RPMI7951 (cell line): ENCODE measurements at places on chromosomes 16 and 17. TPM values are rescaled to one million over a fixed set of nuclear protein-coding genes. Genes with fewer than 3 reads are reported as not detected.

GRCh38 chr17:40337351-40337750 lies 27.2 kb downstream of the GJD3 start:
- DNase-seq = no peak

NLRC3 gene
- total RNA-seq = 0.12 TPM in 1 of 2 replicates, not detected in the other

- DNase-seq = no peak
Measured at GRCh38 chr17:79408251-79408650, 202.6 kb downstream of the RBFOX3 start.

GNG13 gene
- not detected in 2 replicates for total RNA-seq

PARD6A gene
- total RNA-seq = 1.6 and 1.9 TPM in 2 replicates

- no peak for DNase-seq
Measured at GRCh38 chr17:54527941-54528340, 372.7 kb upstream of the TOM1L1 start.

DNA sequence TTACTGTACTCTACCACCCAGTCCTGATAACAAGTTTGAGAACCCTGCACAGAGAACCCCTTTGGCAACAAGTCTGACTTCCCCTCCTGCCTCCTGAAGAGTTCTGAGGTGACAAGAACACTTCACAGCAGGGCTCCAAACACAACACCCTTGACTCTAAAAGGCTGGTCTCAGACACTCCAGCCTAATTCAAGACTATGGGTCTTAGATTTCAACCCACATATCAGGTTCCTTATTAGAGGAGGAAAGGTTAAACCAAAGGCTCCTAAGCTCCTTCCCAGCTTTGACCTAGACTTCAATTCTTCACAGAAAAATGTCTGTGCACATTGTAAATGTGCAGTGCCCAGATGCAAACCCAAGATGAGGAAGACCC lies 23.0 kb downstream of the RANBP10 start:
- no peak for DNase-seq

- DNase-seq = no peak
Measured at GRCh38 chr16:30620169-30620568, 10.0 kb upstream of the ZNF689 start.

- no peak for DNase-seq
Measured at GRCh38 chr16:68386628-68387027, 61.7 kb downstream of the SMPD3 start.

SGF29 gene
- total RNA-seq = 11.9 and 12.1 TPM in 2 replicates

TP53TG3 gene
- 0.10 and 1.8 TPM in 2 replicates for total RNA-seq

DNA sequence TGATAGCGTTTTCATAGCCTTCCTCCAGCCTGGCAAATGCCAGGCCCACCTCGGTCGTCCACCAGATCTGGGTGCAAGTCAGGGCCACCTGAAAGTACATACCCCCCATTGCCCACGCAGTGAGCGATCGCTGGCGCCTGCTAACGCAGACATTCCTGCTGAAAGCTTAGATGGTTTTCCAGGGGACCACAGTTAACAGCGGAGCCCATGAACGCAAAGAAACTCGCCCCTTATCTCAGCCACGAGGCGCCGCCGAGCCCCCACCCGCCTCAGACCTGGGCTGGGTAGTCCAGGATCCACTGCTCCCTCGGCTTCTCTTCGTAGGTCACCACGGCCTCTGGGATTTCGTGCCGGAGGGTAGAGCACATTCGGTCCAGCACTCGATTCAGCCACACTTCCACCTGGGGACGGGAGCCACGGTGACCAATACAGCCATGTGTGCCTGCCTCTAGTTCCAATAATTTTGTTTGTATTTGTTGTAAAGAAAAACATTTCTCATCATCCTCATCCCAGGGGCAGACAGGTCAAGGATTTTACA lies 74.5 kb downstream of the DNAH17 start:
- DNase-seq = no peak

- DNase-seq = no peak
Measured at GRCh38 chr17:81902023-81902652, at the start of gene NPB. TSS of gene NPB (plus strand) at chr17:81902238. CDS start at chr17:81902278, 40 bp downstream.

LHX1 gene
- total RNA-seq = 0.96 and 1.6 TPM in 2 replicates

- no peak for DNase-seq
Measured at GRCh38 chr16:12345349-12345748, 368.8 kb downstream of the SNX29 start.

- no peak for DNase-seq
Measured at GRCh38 chr16:55101026-55101425, 170.4 kb downstream of the IRX5 start.

DNA sequence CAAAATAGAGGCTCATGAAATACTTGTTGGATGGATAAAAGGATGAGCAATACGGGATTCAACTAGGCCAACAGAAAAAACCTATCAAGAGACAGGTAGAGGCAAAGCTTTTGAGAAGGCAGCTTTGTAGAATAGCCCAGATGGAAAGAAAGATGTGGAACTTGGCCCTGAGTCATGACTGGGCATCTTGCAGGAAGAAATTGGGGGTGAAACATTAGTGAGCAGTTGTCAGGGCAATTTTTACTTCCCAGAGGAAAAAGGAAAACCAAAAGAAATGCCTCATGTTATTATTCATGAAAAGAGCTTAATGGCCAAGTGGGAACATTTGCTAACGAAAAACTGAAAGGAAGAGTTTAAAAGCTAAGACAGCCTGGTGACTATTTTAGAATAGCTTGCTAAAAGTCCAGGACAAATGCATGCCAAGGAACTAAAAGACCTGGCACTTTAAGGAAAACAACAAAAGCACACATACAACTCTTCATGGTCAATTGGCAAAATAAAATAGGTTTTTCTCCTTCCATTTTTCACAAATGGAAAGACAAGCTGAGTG lies 180.1 kb downstream of the HS3ST3A1 start:
- peak; percentile 62 for DNase-seq

GRCh38 chr17:1089915-1090314 lies 89.9 kb downstream of the ABR start:
- no peak for DNase-seq

CETP gene
- total RNA-seq = 3.5 and 4.8 TPM in 2 replicates

DNA sequence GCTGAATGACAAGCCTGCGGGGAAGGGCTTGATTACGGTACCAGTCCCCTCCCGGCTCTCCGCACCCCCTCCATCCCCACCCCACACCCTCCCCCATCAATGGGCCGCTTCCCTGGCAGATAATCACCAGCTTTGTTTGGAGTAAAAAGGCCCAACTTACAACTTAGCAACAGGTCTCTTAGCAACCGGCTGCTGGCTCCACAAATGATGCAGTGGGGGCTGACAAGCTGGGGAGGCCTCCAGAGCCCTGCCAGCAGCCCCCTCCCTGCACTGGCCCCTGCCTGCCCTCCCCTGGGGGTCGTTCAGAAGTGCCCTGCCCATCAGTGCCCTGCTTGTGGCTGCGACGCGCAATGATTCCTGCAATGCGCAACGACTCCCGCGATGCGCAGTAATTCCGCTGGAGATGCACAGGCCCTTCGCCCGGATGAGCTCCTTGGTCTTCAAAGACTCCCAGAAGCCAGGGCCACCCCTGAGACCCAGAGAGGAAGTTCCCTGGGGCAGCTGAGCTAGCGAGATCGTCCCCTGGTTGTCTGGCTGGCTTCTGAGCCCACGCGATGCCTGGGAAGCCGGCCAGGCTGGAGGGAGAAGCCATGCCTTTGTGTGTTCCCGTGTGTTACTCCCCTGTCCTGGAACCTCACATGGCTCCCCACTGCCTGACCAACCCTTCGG lies 23.3 kb downstream of the CPNE2 start:
- peak; percentile 79 for DNase-seq

DNA sequence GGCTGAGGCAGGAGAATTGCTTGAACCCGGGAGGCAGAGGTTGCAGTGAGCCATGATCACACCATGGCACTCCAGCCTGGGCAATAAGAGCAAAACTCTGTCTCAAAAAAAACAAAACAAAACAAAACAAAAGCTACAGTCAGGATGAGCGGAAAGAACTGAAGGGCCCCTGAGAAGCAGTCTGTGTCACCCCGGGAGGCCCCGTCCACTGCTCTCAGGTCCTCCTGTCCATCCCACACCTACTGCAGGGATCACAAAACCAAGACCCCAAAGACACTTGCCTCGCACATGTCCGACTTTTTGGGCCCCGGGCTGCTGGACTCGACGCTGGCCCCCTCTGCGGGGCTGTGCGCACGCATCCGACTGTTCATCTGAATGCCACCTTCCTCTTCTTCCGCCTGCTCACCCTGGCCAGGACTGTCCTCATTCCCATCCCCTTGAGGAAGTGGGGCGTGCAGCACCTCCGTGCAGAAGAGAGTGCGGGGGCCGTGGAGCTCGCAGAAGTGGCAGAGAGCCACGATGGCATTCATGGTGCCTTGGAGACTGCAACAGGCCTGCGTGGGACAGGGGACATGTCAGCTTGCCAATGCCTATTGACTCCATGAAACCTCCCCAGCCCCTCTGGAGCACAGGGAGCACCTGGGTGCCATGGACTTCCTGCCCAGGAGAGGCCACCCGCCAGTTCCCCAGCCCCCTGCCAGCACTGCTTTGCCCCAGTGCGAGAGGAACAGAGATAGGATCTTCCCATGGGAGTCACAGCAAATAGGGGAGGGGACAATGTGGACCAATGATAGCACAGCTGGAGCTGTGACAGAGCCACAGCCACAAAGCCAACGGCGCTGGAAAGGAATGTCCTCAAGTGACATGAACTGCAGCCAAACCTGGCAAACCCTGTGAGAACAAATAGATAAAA lies 9.1 kb downstream of the FLCN start:
- DNase-seq = no peak

DNA sequence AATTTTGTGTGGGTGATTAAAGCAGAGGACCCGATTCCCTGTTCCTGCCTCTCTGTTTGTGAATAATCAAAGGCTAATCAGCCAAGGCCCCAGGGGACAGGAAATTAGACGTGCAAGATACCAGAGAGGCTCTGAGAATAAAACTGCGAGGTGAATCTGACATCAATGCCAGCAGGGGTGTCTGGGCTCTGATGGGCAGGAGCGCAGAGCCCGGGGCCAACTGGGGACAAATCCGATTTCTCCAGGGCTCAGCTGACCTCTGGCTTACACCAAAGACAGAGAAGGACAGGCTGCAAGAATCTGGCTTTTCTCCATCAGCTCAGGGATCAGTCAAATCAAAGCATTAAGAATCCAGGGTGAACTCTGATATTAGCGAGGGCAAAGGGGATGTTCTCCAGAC lies 174.3 kb downstream of the XYLT1 start:
- DNase-seq = no peak

- DNase-seq = peak; percentile 29
Measured at GRCh38 chr17:2120586-2121335, 65.9 kb downstream of the HIC1 start.

MT1A gene
- 1.1 and 3.4 TPM in 2 replicates for total RNA-seq

- DNase-seq = no peak
Measured at GRCh38 chr17:77666462-77666861, 292.0 kb upstream of the TNRC6C start.

GRCh38 chr16:23395732-23396131 lies 57.3 kb downstream of the COG7 start:
- DNase-seq = no peak

CA7 gene
- not detected in 2 replicates for total RNA-seq

TPSD1 gene
- total RNA-seq = not detected in 2 replicates

DNA sequence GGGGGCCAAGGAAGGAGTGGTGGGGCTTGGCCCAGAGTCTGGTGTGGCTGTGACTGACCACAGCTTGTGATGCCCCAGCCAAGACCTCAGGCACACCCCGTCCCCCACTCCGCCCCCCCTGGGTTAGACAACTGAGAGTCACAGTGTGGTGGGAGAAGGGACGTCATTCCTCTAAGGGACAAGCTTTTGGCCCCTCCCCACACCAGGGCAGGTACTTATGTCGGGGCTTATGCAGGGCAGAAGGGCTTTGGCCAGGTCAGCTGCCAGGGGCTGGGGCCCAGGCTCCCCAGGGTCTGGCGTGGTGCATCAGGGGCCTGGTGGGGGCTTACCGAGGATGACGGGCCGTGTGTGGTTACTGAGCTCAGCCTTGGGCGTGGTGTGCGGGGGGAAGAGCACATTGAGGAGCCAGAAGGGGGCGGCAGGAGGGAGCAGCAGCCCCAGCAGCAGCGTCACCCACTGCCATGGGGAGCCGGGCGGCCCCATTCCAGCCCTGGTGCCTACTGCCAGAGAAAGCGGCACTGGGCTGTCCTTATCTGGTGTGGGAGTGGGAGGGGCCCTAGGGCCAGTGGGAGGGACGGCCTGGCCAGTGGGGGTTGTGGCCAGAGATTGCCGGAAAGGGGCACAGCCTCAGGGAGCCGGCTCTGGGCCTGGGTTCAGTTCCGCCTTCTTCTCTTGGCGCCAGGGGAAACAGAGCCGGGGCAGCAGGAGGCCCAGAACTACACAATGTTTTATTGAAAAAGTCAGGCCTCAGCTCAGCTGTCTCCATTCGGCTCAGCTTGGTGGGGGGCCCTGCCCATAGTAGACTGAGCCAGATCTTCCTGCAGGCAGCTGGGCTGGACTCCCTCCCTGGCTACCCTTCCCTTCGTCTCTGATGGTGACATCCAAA lies at the start of gene LCAT:
TSS of gene LCAT (minus strand) at position 502 of the 886 bp plus-strand sequence. CDS start at position 483, 19 bp downstream.
- DNase-seq = no peak

DNA sequence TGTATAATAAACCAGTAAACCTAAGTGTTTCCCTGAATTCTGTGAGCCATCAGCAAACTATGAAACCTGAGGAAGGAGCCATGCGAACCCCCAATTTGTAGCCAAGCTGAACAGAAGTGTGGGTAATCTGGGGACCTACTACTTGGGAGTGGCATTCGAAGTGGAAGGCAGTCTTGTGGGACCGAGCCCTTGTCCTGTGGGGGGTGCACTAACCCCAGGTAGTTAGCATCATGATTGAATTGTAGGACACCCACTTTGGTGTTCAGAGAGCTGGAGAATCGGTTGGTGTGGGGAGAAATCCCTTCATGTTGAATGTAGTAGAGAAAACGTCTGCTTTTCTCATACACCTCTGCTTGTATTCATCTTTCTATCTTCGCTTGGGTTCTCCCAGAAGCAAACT lies 79.7 kb upstream of the CPHXL start:
- no peak for DNase-seq

C17orf50 gene
- total RNA-seq = not detected in 2 replicates

GRCh38 chr16:86553356-86553755 lies 1.7 kb downstream of the MTHFSD start:
- DNase-seq = no peak

- peak; percentile 56 for DNase-seq
Measured at GRCh38 chr17:45143767-45144198, 4.5 kb upstream of the HEXIM1 start.
